ENCODE measurements at places on chromosomes 11 and 22. TPM values are rescaled to one million over a fixed set of nuclear protein-coding genes. Genes with fewer than 3 reads are reported as not detected.

Gene FXYD6
- total RNA-seq: 16.3 TPM

Gene OR8G5
- total RNA-seq: not detected

Gene OR51E1
- not detected for total RNA-seq

DNA sequence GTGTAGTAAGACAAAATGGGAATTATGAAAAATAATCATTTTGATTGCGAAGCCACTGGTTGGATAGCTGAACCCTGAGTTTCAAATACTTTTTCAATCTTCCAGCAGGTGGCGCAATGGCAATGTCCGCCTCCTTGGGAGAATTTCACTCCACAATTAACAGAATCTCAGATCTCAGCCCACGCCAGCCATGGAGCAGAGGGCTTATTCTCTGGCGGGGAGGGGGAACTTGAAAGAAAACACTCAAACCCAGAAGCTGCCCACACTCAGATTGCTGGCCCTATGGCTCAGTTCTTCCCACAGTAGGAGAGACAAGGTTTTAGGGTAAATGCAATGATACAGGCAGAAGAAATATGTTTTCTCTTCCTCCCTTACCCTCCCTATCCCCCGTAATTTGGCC is 38.7 kb upstream of the RCN1 start:
- peak; percentile 35 for DNase-seq

DNA sequence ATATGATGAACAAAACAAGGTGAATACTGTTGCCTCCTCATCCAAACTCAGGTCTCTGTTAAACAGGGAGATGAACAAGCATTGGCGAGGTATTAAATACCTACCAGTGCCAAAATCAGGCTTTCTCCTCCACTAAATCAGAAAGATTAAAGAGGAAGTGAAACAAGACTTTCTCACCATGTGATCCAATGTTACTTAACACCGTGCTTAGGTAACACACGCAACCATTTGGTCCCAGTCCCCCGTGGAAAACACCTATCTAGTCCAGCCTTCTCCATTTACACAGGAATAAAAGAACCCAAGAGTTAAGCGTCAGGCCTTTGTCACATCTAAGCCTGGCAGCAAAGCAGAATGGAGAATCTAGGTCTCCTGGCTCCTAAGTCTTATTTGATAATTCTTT is 34.5 kb downstream of the TENM4 start:
- DNase-seq: no peak

- no peak for DNase-seq
These were observed 1.1 kb upstream of the APLP2 start for GRCh38 chr11:130068546-130068985.

- no peak for DNase-seq
These were observed 1.7 kb downstream of the SAMM50 start for GRCh38 chr22:43956805-43957463.

DNA sequence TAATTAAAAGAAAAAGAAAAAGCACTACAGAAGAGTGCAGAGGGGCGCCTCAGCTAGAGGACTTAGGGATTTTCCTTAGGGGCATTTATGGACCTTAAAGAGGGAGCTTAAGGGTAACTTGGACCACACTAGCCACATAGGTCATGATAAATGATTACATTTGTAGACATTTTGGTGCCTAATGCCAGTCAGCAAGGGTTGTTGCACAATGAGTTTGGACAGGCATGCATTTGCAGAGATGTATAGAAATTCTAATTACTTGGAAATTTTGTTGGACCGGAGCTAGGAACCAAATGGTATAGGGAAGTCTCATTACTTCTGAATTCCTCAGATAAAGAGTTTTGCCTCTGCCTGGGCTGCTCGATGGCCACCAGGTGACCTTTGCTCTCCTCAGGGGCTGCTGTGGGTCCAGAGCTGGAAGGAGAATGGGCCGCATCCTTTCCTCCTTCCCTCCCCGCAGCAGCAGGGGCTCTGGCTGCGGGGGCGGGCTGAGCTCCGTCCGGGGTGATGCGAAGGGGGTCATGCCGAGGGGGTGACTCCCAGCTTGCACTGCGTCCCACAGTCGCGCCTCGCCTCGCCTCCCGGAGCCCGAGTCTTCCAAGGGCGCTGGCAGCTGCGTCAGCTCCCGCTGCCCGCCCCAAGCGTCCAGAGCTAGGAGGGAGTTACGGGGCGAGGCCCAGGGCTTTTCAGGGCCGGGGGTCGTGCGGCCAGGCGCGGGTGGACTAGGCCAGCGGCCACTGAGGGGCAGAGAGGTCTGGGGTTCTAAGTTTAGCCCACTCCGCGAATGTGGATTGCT is 20.3 kb upstream of the MALAT1 start:
- DNase-seq: no peak

DNA sequence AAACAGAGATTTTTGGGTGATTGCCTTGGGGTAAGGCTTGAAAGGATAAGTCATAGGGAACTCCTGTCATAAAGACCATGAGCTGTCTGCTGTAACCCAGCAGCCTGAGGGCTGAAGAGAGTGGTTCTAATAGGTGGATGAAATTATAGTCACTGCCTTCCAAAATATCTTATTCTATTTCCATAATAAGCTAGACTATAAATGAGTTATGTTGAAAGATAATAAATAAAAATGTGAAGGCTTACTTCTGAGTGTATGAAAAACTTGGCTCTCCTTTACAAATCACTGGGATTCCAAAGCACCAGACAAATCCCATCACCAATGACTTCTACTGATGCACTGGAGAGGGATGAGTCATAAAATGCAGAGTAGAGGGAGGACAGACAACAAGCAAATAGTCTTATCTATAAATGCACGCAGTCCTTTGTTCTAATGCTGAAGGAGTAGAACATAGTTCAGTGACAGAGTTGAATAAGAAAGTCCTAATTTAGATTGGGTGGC is 775.0 kb upstream of the LRRC4C start:
- DNase-seq: no peak
